C1 segment of cervical spinal cord (tissue), 14 donors: ENCODE measurements at places on chromosomes 11 and 22.

DNA sequence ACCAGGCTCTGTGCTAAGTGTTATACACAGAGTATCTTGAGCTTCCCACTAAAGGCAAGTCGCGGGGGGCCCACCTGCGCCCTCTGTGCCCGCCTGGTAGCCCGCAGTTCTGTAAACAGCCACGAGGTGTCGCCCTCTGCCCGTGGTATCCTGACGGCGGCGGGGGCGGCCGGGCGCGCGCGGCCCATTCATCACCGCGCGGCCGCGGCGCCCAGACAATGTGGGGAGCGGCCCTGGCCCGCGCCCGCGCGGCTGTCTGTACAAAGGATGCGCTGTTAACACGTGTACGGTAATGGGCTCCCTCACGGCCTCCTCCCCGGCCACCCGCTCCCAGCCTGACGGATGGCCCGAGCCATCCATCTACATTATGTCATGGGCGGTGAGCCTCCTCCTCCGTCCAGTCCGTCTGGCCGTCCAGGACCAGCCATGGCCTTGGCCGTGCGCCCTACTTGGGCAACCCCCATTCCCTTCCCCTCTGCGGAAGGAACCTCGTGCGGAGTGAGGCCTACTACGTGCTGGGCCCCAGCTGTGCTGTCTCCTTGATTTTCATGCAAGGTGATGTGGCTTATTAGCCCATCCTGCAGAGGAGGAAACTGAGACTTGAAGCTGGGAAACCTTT lies 99.4 kb downstream of the MIAT start:
- DNase-seq, result no peak

- DNase-seq, result peak; percentile 17
Observed at GRCh38 chr22:20979243-20979809, 2.8 kb upstream of the LZTR1 start.

DNA sequence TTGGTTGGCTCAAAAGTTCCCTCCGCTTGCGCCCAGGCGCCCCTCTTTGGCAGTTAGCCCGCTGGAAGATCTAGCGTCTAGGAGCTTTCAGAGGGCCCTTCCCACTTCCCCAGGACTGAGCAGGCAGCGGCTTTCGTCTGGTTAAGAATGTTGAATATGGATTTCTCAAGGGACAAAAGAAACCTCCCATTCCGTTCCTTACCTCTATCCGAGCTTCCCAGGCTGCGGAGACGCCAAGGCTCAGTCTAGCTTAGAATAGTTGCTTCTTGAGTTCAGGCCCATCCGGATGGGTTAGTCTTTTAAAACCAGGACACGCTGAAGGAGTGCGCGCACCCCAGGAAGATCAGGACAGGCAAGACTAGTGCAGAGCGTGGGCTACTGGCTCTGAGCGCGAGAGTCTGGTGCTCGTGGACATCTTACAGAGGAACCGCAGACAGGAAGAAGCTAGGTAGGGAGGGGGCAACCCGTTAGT lies 1.6 kb downstream of the NELL1 start:
- no peak for DNase-seq

- DNase-seq, result no peak
Observed at GRCh38 chr11:70509476-70509875, 111.1 kb downstream of the CTTN start.

- no peak for DNase-seq
Observed at GRCh38 chr11:111422494-111423249, 43.6 kb upstream of the POU2AF1 start.

GRCh38 chr11:78292109-78292803 lies 103.5 kb downstream of the USP35 start:
- no peak for DNase-seq

- DNase-seq, result no peak
Observed at GRCh38 chr22:38947321-38948140, 9.9 kb upstream of the APOBEC3A start.

DNA sequence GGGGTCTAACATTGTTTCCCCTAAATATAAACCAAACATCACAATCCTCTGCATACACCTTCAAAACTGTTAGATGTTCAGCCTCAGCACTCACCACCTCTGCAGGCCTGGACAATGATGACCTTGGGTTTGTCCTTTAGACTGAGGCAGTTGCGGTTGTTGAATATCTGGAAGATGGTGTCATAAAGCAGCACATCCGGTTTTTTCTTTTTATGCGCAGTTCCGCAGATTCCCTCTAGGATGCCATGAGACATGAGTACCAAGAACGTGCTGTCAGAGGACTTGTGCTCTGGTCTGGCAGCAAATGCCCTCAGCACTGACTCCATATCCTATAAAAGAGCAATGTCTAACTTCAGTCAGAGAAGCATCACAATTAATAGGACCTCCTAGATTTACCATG lies 22.8 kb downstream of the CASP5 start:
- no peak for DNase-seq

DNA sequence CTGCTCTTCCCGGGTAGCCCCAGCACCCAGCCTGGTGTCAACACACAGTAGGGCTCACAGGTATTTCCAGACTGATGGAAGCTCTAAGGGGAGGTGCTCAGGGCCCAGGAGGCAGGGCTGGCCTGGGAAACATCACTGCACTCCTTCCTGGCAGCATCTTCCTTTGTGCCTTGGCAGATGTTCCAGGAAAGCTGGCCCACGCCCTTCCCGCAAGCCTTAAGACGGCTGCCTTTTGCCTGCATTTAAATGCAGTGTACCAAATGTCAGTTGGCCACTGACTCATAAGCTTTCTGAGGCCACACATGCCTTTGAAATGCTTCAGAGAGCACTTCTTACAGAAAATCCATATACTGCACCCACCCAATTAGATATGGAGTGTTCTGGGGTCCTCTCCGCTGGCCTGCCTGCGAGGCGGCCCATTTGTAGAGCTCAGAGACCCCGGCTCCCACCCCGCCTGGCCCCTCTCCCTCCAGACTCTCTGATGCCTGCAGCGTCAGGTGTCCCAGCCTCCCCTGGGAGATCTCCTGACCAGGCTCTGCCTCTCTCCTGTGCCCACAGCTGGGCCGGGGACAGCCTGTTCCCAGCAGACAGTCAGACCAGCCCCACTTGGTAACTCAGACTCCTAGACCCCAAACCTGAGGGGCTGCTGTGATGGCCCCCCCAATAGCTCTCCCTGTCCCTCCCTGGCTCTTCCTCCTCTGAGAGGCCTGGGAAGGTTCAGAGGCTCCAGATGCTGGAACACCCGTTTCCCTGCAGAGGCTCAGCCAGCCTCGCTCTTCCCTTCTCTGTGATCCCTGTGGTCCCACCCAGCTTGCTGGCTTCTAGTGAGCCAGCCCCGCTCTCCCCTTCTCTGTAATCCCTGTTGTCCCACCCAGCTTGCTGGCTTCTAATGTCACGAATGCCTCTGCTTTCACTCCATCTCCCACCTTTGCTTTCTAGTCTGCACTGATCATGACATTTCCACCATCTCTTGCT lies 47.6 kb upstream of the THY1 start:
- DNase-seq, result no peak

DNA sequence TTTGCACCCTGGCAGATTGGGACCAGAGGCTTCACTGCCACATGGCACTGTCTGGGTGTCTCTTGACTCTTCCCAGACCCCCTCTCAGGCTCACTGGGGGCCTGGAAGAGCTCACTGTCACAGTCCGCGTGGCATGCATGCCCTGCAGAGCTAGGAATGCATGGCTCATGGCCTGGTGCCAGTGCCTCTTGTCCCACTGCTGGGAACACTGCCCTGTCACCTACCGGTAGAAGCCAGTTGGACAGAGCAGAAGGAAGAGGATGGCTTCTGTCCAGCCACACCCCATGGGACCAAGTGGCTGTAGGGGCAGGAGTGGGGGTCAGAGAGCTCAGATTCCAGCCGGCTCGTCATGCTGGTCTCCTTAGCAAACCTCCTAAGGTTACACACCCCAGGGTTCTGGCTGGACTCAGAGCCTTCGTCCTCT lies 29.7 kb downstream of the MB start:
- no peak for DNase-seq

DNA sequence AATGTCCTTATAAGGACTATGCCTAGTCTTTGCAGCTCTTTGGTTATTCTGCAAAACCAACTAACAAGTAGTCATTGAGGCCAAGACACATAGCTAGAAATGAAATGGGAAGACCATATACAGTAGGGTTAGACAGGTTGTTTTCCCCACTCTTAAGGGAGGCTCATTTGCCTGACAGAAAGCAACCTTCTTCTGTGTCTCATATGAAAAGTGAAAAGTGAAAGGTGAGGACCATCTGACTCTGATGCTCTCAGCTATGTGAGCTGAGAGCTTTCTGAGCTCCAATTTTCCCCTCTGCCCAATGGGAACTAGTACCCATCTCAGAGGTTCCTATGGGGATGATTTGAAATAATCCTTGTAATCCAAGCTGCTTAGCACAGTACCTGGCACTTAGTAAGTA lies 142.0 kb upstream of the BDNF start:
- DNase-seq, result no peak

- DNase-seq, result no peak
Observed at GRCh38 chr11:17001806-17002205, 12.4 kb downstream of the PLEKHA7 start.

DNA sequence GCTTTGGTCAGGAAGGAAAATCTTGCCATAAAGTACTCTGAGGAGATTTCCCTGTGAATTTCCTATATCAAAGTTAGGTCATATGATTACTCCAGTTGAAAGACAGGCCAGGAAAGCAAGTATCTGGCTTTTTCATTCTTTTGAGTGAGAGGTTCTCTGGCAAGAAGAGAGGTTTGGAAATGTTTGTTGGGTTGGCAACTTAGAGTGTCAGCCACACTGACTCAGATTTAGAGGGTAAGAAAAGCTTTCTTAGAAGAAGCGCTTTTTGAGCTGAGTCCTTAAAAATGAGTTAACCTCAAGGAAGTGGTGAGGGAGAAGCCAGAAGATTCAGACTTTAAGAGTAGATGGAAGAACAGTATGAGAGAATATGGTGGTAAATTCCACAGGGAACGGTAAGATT lies 86.1 kb upstream of the BDNF start:
- DNase-seq, result no peak

GRCh38 chr11:114448749-114449482 lies 9.6 kb downstream of the REXO2 start:
- DNase-seq, result no peak

- DNase-seq, result no peak
Observed at GRCh38 chr11:58465690-58466089, 23.7 kb upstream of the OR5B12 start.

DNA sequence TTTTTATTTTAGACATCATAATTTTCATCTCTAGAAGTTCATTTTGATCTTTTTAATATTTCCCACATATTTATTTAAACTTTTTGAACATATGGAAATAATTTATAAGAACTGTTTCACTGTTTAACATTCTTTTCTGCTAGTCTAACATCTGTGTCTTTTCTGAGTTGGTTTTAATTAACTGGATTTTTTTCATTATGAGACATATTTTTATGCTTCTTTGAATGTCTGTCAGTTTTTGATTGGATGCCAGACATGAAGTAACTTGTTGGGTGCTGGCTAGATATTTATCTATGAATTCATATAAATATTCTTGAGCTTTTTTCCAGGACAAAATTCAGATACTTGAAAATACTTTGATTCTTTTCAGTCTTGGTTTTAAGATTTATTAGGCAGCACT lies 317.8 kb upstream of the NCAM1 start:
- DNase-seq, result no peak

- DNase-seq, result no peak
Observed at GRCh38 chr22:45262195-45262930, 21.7 kb upstream of the KIAA0930 start.

DNA sequence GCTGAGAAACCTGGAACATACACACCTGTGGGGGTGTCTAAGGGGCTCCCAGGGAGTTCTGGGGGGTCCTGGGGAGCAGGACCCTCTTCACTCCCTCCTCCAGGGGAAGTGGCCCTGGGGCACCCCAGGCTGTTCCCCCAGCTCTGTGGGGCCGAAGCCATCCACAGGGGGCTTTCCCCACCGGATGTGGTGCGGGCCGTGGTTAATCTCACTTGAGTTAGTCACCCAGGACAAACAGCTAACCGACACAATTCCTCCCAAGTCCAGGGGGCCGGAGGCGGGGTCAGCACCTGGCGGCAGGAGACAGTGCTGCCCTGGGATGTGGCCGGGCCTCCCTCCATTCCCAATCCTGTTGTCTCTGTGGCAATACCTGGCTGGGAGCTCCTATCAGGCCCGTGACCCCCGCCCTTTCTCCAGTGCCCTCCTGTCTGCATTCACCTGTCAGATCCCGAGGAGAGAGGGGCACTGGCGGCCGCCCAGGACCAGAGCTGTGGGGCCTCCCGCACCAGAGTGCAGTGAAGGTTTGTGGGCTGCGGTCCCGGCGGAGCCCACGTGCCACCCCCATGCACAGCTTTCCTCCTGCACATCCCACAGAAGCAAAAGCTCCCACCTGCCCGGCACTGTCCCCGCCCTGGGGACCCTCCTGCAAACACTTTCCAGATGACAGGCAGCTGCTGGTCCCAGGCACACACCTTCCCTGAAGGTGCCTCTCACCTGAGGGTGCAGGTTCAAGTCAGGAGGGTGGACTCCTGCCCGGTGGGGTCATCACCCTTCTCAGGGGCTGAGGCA lies 5.2 kb upstream of the MUC5AC start:
- DNase-seq, result no peak

GRCh38 chr11:12404436-12404835 lies 27.1 kb downstream of the PARVA start:
- no peak for DNase-seq

DNA sequence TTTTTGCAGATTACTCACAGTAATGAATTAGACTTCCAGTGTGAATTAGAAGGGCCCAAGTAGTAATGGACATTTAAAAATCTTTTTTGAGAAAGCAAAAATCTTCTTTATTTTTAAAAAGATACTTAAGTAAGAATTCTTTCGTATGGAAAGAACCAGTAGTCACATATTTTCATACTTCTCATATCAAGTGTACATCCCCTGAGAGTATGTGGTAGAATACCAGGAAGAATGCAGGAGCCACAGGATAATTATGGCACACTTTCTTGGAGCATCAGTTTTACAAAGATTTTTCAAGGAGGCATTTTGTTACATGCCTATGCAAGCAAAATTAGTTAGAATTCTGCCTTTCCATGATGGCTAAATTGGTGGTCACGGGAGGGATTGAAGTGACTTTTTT lies 28.1 kb downstream of the POLD3 start:
- DNase-seq, result no peak

GRCh38 chr22:28981818-28982499 lies 79.7 kb downstream of the C22orf31 start:
- no peak for DNase-seq

DNA sequence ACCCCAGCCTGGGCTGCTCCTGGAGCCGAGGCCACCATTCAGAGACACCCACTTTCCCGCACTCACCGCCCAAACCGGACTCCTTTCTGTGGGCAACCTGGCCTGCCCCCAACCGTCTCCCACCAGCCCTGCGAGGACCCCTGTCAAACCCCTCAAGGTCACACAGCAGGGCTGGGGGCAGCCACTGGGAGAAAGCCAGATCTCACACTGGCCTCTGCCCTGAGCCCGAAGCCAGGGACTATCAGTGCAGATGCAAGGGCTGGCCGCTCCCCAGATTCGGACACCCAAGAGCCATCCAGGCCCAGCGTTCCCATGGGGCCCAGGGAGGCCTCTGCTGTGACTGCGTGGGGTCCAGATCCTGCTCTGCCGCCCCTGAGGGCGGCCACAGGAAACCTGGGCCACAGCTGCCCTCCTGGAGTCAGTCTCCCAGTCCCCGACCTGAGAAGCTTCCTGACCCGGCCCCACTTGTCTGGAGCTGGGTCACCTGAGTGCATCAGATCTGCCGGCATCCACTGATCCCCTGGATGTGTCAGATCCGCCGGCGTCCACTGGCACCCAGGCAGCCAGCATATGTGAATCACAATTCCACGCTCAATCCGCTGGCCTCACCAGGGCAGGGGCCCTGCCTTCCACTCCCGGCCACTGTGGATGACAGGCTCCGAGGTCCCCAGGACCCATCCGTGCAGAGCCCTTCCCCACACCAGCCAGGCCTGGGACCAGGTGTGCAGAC lies 139.7 kb downstream of the BRD1 start:
- DNase-seq, result no peak
